ENCODE measurements at places on chromosomes 6 and 20. TPM values are rescaled to one million over a fixed set of nuclear protein-coding genes. Genes with fewer than 3 reads are reported as not detected.

FERMT1 gene
- 1.7 TPM for total RNA-seq

COL9A3 gene
- 5.5 TPM for total RNA-seq

HLA-G gene
- total RNA-seq: not detected

PRSS16 gene
- 0.85 TPM for total RNA-seq

SLC17A1 gene
- total RNA-seq: not detected

BCAS1 gene
- not detected for total RNA-seq

CMTR1 gene
- 46.9 TPM for total RNA-seq

FUT9 gene
- not detected for total RNA-seq

THBD gene
- total RNA-seq: 15.4 TPM

PLEKHG1 gene
- 6.9 TPM for total RNA-seq

SLCO4A1 gene
- total RNA-seq: 8.4 TPM

BCAS4 gene
- 2.4 TPM for total RNA-seq

TNNC2 gene
- not detected for total RNA-seq

PI16 gene
- 125 TPM for total RNA-seq

SPATA2 gene
- total RNA-seq: 6.6 TPM
